Activated CD4-positive, alpha-beta T cell treated with anti-CD3 and anti-CD28 coated beads, Interleukin-2, amount 50 U/mL, for 4 hours (primary cell): ENCODE measurements at places on chromosomes 1 and 21.

GRCh38 chr1:232924874-232925273 lies 25.5 kb upstream of the NTPCR start:
- DNase-seq, result no peak

GRCh38 chr1:206128196-206128595 lies 11.0 kb upstream of the AVPR1B start:
- no peak for DNase-seq

GRCh38 chr21:33444499-33444898 lies 35.3 kb downstream of the TMEM50B start:
- no peak for DNase-seq

DNA sequence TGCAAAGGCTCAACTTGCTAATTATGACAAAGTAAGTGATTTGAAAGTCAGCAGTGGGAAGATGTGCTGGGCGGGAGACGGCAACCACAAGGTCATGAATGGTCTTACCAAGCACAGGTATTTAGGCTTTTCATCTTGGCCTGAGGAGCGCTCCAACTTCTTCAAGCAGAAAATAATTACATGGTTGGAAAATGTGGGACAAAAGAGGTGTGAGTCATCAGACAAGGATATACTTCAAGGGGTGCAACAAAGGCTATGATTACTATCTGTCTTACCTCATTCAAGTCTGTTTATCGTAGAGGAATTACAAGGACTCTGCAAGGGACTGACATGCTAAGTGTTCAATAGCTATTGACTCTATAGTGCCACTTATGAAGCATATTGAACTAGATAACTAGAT lies 2005.7 kb downstream of the MRPL39 start:
- DNase-seq, result no peak

GRCh38 chr1:89906088-89906487 lies 85.3 kb downstream of the LRRC8D start:
- no peak for DNase-seq

DNA sequence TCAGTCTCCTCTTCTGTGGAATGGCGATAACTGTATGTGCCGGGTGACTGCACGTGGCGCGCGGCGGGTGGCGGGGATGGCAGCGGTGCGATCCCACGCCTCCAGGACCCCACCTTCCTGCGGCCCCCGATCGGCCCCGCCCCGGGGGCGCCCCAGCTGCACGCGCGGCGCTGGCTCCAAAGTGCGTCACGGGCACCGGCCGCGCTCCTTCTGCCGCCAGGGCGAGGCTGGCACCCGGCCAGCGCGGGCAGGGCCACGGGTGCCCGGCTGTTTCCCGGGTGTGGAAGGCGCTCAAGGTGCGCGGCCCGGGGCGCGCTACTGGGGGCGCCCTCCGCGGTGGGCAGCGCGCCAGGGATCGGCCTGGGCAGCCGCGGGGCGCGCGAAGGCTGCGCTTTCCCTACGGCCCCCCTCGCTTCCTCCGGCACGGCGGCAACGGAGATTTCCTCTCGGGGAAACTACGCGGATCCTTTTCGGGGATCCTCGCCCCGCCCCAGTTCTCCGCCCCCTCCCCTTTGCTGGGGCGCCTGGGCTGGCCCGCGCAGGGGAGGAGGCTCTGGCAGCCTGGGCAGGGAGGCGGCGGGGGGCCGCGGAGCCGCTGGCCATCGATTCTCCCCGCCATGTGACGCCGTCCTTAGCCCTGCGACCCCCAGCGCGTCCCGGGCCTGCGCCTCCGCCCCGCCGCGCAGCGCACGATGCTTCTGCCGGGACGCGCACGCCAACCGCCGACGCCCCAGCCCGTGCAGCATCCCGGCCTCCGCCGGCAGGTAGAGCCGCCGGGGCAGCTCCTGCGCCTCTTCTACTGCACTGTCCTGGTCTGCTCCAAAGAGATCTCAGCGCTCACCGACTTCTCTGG lies at the start of gene EVA1C:
Gene EVA1C, plus strand, starts transcription at position 545 of the 853 bp plus-strand sequence. Its CDS starts 148 bp downstream, at position 693.
- peak; percentile 79 for DNase-seq

DNA sequence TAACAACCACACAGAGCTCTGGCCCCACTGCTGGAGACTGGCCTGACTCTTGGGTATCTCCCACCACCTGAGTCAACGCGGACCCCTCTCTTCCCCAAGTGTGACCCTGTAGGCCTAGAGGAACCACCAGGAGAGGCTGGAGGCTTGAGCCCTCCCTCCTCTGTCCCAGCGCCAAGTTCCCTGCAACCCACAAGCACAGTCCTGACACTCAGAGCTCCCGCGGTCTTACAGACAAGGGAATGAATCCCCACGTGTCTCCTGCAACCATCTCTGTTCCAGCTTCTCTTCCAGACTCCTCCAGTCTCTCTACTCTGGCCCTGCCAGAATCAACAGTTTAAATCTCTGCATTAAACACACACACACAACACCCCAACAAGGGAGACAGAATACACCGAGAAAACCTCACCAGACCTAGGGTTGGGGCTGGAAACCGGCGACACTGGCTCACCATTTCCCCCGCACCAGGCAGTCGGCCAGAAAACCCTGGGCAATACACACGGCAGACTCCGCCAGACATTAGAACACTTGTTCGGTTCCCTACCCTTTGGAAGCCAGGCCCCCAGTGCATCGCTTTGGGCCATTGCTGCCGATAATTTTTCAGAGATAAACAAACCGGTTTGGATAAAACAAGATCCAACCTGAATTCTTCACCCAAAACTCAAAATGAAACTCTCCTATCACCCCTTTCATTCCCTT lies 21.7 kb downstream of the CASZ1 start:
- no peak for DNase-seq

DNA sequence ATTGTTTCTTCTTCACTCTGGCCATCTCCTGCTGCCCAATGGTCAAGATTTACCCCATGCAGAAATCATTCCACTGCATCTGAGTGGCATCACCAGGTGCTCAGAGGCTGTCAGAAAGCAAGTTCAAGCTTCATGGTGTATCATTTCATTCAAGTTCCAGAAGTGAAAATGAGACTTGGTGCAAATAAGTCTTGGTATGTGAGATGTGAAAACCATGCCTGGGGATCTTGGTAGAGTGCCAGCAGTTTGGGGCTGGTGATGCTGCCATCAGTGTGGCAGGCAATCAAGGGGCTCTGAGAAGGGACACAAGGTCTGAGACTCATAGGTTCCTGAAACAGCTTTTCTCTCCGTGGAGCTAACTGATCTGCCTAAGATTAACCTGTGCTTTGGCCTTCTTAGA lies 52.0 kb downstream of the CD2 start:
- peak; percentile 47 for DNase-seq

- DNase-seq, result no peak
Measured at GRCh38 chr21:26967062-26967913, at the start of gene ADAMTS5. Gene ADAMTS5 (minus strand): TSS chr21:26967088. CDS start chr21:26966391, 697 bp downstream.

DNA sequence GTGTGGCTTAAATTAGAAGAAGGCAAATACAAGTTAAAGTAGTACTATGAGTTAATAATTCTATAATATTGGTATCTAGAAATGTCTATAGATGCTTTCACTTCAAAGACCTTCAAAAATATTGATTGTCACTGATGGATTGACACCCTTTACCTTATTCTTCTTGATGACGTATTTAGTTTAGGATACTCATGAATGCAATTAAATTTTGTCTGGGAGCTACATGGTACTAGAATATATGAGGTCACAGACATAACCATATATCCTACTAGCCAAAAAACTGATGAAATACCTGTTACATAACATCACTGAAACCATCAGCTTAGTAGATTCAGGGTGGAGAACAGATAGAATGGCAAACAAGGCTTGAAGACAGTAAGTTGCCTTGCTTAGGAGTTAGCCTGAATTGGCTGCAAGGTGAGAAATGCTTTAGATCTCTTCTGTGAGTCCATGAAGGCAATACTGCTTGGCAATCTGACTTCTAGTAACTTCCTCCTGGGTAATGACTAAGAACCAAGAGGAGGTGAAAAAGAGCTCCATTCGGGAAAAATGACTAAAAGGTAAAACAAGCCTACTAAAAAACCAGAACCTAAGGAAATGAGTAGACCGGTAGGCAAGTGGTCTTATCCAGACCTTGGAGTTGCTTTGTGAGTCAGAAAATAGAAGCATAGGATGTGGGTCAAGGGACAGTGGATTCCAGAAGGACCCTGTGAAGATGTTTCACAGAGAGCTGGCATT lies 16.9 kb upstream of the ARHGAP29 start:
- no peak for DNase-seq

DNA sequence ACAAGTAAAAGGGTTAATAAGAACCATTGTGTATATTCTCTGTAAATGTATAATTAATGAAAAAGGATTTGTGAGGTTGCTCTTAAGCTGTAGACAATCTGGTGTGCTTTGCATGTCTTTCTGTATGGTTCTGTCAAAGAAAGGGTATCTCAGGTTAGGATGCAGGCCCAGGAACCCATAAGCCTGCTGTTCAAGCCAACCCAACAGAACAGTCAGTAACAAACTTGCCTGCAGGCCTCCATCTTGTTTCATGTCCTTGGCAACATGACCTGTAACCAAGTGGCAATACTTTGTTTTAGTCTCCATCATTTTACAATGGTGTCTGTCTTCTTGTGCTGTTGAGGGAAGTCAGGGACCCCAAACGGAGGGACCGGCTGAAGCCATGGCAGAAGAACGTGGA lies 29.2 kb downstream of the CBR1 start:
- no peak for DNase-seq

- no peak for DNase-seq
Measured at GRCh38 chr1:33282791-33283190, 26.5 kb downstream of the ZNF362 start.

GRCh38 chr1:85202092-85202863 lies 1.5 kb upstream of the SYDE2 start:
- no peak for DNase-seq

- DNase-seq, result no peak
Measured at GRCh38 chr1:56626546-56626945, 18.6 kb upstream of the PRKAA2 start.

- no peak for DNase-seq
Measured at GRCh38 chr21:44392185-44392584, 38.8 kb downstream of the TRPM2 start.
